Activated CD8-positive, alpha-beta memory T cell treated with anti-CD3 and anti-CD28 coated beads, Interleukin-2, amount 50 U/mL, for 4 hours (primary cell): ENCODE measurements at places on chromosomes 3 and 15.

- no peak for DNase-seq
Observed at GRCh38 chr15:85725019-85725418, 69.7 kb downstream of the KLHL25 start.

DNA sequence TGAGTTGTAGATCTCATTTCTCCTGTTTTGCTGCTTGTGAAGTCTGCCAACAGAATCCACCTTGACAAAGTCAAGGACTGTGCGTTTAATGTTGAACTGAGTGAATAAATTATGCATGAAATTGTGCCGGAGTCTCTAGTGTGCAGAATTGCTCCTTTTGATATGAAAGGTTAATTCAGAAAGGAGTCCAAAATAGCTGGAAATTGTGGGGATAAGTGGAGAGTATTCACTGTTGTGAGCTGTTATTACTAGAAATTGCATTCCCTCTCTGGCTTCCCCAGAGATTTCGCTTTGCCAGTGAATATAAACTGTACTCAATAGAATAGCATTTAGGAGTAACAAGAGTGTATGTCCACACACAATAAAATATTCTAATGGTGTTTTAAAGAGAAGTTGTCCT is 43.1 kb downstream of the SAMMSON start:
- no peak for DNase-seq

DNA sequence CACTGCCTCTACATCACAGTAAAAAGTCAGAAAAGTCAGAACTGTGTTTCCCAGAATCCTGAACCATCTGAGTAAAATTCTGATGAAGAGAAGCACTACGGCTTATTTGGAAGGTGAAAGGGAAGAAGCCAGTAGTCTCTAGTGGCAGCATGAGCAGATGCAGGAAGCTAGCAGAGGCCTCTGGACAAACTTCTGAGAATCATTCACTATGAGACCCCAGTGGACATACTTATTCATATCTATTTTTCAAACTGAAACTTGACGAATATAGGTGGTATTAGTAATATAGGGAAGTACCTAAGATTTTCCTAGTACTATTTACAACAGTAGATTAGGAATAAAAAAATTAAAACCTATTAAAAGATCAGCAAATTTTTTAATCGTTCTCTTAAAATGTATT is 272.8 kb upstream of the TTC14 start:
- DNase-seq = no peak

- DNase-seq = no peak
Observed at GRCh38 chr3:20344400-20344959, 158.5 kb upstream of the SGO1 start.

DNA sequence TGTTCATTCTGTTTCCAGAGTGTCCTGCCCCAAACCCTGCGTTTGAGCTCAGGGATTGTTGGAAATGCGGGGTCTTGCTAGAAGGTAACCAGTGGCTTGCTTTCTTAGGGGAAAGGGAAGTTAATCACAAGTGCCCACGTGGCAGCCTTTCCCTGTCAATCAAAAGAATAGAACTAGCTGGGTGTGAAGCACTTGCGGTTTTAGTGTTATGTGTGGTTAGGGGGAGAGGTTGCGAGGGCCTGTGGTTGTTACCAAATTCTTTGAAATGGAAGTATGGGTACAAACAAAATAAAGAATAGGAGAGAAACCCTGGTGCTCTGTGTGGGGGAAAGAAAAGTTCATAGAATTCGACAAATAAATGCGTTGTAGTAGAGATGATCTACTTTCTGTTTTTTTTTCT is 67.6 kb downstream of the FNDC3B start:
- peak; percentile 60 for DNase-seq

GRCh38 chr3:23611737-23612295 is 193.9 kb upstream of the UBE2E1 start:
- no peak for DNase-seq

DNA sequence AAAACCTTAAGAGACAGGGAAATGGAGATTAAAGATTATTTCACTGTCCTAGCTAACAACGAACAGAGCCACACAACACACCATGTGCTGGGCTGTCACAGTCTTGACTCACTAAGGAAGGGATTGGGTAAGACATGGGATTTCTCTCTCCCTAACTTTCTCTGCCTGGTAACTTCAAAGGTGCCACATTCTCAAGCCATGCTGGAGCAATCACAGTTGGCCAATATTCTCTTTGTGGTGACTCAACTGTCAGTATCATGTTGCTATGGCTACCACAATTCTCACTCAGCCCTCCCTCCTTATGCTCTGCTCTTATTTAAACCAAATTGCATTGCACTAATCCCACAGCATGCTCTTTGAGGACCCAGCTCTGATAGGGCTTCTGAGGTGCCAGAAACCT is 74.0 kb downstream of the OXNAD1 start:
- no peak for DNase-seq

DNA sequence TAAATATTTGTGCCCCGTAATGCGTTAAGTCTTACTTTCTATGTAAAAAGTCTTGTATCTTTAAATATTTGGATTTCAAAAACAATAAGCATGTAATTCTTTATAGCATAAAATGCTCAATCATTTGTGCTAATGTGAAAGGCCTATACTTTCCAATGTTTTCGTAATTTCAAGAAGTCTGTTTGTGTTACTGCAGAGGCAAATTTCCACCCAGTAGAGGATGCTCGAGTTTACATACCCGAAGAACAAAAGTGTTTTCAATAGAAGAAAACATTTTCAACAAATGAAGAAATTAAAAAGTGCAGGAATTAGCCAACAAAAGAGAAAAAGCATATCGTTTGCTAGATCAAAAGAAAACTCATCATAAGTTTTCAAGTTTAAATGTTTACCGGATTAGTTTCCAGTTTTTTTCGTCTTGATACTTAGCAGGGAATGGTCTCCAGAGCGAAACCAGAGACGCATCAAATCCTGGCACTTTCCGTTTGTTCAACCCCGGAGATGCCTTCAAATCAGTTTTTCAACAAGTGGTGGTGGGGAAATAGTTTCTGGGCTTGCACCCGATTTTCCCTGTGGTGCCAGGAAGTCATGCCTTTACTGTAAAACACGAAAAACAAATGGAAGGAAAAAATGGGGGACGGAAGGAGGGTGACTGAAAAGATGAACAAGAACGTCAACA is 1.0 kb downstream of the CGGBP1 start:
- no peak for DNase-seq

DNA sequence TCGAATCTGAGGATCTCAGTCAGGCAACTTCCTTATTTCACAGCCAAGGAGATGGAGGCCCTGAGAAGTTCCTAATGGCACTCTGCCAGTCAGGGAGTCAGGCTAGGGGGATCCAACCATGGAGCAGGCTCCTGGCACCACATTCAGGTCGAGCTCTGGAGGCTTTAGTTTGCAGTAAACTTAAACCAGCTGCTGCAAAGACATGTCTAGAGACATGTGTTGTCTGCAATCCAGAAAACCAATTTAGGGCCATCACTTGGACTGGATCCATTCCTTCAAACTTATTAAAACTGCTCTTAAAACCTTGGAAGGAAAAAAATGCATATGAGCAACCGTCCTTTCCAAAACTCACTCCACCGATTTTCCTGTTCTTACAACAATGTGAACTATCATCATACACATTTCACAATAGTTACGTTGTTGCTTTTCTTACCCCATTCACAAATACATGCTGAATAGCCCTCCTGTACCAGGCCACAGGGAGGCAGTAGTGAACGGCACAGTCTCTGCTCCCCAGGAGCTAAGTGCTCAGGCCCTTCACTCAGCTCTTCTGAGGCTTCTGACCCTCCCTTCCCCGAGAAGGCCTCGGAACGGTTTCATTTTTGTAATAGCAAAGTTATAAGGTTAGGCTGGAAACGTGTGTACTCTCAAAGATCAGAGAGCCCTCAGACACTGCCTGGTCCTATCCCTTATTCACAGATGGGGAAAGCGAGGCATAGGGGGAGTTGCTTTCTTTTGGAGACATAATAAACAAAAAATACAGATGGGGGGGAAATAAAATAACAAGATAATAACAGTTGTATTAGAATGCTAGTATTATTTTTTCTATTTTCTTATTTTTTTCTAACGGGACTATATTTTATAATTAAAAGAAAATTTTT is 20.1 kb downstream of the RFT1 start:
- DNase-seq = no peak

DNA sequence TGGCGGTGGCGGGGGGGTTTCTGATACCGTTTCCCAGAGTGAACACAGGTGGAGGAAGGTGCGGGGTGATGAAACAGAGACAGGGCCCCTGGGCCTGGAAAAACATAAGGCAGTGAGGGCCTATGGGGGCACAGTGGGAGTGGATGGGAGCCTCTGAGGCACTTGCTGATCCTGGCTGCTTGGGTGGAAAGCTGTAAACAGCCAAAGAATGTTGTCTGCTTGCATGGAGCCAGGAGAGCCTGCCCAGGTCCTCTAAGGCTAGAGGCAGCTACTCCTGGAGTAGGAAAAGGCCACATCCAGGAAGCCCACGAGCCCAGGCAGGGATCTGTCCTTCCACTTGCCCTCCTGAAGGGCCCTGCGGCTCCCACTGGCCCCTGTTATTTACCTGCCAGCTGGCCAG is 2.9 kb upstream of the SEMA3B start:
- DNase-seq = no peak

- DNase-seq = no peak
Observed at GRCh38 chr3:166731701-166732100, 648.4 kb downstream of the ZBBX start.

DNA sequence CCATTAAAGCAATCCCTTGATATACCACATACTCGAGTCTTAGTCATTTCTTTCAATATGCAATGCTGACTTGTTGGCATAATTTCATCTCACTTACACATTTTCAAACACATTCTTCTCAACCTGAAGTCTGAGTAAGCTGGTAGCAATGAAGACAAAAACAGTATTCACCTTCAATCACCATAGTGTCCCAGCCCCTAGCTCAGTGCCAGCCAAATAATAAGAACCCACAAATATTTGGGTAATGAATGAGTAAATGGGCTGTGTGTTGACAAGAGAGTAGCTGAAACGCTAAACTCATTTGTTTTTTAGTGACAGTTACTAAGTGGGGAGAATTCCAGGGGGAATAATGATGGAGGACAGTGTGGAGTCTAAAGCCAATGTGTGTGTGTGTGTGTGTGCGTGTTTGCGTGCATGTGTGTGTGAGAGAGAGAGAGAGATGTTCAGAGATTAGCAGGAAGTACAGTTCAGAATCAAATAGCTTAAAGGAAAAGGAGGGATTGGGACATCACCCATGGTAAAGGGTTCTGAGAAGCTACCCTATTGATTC is 165.7 kb downstream of the GAP43 start:
- DNase-seq = no peak

DNA sequence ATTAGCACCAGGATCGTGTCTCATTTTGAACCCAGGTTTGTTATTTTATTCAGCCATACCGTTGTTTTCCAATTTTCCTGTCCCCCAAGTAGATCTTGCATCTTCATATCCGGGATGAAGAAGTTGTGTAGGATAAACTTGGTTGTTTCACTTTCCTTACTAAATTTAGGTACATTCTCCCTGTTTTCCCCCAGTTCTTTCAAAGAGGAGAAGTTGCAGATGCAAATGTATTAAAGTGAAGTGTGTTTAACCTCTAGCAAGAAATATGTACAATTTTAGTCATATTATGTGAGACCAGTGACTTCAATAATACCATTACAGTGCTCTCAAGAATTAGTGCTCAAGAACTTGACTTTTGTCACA is 1.3 kb downstream of the ATXN7 start:
- DNase-seq = no peak

- DNase-seq = no peak
Observed at GRCh38 chr3:122200661-122201060, 17.2 kb downstream of the CASR start.

- no peak for DNase-seq
Observed at GRCh38 chr3:189202106-189202505, 30.3 kb downstream of the TPRG1 start.

- no peak for DNase-seq
Observed at GRCh38 chr3:126998728-126999127, 15.8 kb downstream of the PLXNA1 start.

DNA sequence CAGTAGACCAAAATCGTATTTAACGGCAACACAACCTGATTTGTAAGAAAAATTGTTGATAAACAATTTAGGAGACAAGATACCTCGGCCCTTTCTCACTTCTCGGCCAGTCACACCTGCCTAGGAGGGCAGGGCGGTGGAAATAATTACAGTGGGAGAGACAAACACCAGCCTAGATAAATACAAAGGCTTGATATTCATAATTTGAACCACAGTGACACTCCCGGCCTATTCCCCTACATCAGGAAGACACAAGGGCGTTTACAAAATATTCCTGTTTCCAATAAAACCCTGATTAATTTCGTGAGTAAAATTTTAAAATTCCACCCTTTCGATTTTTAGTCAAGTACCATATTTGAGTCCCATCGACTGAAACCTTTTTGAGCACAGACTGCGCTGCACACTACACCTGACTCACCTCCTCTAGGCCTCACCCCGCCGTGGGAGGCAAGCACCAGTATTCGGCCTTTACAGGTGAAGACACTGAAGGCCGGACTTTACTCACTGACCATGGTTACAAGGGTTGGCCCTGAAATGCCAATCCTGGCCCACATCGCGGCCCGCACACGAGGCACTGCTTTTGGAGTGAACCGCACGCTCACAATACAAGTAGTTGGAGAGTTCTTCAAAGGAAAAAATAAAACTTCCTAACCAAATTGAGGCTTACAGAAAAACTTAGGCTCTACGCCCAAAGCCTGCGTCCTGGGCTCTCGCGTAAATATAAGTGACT is 794 bp downstream of the ARPP19 start:
- DNase-seq = peak; percentile 51

DNA sequence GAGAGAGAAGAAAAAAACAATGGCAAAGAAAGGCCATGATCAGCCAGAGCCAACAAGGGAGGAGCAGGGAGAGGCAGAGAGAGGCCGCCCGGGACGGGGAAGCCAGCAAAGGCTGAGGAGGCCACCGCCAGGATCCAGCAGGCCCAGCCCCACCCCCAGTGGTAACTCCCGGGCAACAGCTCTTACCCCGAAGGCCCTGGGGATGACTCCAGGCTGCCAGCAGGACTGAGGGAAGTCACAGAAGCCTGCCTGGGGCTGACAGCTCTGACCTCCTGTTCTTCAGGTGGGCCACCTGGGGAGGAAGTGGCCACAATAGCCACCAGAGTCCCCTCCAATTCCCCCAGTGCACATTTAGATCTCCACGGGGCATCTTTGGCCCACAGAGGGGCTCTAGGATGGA is 184.3 kb upstream of the LINGO1 start:
- DNase-seq = no peak

GRCh38 chr3:111725706-111726105 is 130.6 kb upstream of the ZBED2 start:
- no peak for DNase-seq

- DNase-seq = no peak
Observed at GRCh38 chr3:171165983-171166382, 139.5 kb upstream of the SLC2A2 start.
